ENCODE measurements at places on chromosomes 4 and X. TPM values are rescaled to one million over a fixed set of nuclear protein-coding genes. Genes with fewer than 3 reads are reported as not detected.

Gene PPEF1
- not detected for total RNA-seq

DNA sequence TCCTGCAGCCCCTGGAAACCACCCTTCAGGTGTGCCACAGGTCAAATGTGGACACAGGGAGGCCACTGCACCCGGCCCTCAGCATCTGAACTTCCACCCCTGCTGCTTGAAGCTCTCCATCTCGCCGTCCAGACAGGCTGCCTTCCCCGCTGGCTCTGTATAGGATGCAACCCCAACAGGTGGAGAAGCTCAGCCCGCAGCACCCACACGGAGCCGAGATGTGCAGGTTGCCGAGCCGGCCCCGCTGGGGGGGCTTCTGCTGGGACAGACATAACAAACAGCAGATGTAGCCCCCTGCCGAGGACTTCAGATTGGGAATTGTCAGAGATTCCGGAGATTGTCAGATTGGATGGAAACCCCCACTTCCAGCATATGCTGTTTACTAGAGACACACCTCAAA, 20.5 kb downstream of the TMEM187 start:
- DNase-seq = no peak

- DNase-seq = no peak
Observed at GRCh38 chr4:1627417-1628313, 56.4 kb downstream of the FAM53A start.

GRCh38 chr4:6452897-6453687, 19.3 kb downstream of the PPP2R2C start:
- no peak for DNase-seq

DNA sequence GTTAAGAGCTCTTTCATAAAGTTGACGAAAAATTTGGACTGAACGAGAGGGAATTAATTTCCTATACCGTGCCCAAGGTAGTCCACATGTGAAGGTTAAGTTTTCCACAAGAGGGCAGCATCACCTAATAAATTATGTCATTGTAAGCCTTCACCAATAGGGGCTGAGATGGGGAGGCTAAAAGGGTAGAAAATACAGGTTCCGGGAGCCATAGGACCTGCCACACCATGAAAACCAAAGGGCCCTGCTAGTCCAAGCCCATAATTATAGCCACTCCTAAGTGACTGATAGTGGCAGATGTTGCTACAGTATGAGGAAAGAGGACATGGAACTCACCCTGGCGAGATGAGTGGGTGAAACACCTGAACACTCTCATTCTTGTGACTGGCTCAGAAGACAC, 122.2 kb downstream of the SHROOM4 start:
- DNase-seq = no peak
